ENCODE measurements at places on chromosomes 11 and 22. TPM values are rescaled to one million over a fixed set of nuclear protein-coding genes. Genes with fewer than 3 reads are reported as not detected.

ASCC2 gene
- 38.6 TPM for total RNA-seq

EMID1 gene
- 0.54 TPM for total RNA-seq

WBP2NL gene
- total RNA-seq = not detected

TYR gene
- total RNA-seq = not detected

SHANK3 gene
- 0.18 TPM for total RNA-seq

DNA sequence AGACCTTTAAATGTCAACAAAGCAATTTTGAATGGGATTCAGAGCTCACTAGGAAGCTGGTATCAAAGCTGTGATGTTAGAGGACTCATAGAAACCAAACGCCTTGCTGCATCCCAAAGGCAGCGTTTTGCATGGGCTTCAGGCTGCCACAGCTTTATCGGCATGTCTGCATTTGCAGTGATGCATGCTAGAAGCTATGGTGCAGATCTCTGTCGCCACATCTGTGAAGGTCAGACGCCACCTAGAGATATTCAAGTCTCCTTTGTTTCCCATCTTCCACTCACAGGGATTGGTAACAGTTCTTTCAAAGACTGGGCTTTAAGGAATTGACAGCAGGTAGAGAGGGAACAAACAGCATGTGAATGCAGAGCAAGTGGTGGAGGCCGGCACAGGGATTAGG, 47.8 kb downstream of the NTM start:
- H3K27me3 ChIP-seq = no peaks in the 10 kb centered on the region
- no peaks in the 10 kb centered on the region for H3K4me1 ChIP-seq
- no peaks in the 10 kb centered on the region for H3K36me3 ChIP-seq
- no peak overlapping the region for H3K4me3 ChIP-seq
- no peak for DNase-seq

DNA sequence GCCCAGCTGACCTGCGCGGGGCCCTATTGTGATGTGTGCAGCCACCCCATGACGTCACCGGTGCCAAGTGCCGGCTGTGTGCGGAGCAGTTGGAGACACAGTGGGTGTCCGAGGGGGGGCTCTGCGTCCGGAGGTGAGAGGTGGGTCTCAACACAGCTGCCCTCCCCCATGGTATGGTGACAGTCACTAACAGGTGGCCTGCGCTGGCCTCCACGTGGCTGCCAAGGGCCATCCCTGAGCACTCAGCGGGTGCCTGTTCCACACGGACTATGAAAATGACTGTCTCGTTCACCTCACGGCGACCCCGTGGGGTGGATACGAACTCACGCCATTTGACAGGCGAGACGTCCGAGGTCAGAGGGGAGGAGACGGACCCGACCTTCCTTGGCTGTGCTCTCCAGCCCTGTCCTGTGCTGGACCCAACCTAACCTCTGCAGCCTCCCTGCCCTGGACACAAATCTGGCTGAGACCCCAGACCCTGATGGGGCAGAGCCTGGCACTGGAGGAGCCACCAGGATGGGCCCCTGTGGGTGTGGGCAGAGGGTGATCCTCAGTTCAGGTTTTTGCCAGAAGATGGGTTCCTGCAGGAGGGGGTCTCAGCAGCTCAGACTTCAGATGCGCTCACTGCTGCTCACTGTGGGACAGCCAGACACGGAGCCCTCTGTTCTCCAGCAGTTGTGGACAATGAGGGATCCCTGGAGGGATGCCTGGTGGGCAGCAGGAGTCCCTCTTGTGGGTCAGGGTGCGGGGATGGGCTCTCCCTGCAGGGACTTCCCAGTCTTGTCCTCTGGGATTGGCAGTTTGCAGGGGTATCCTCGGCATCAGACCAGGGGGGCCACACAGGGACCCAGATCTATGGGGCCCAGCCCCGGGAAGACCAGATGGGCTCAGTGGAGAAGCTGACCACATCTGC, 6.3 kb downstream of the HRAS start:
- H3K27ac ChIP-seq = no peak overlapping the region
- no peak for DNase-seq
- H3K4me3 ChIP-seq = no peak overlapping the region
- 0 out of 2 replicates have a peak, but pooled peaks cover 2% of the 10 kb centered on the region for H3K4me1 ChIP-seq
- no peaks in the 10 kb centered on the region for H3K27me3 ChIP-seq
- H3K36me3 ChIP-seq = peaks cover 24% of the 10 kb centered on the region

- peak overlapping the region; percentile 11 for H3K4me3 ChIP-seq
- no peaks in the 10 kb centered on the region for H3K36me3 ChIP-seq
- H3K27me3 ChIP-seq = no peaks in the 10 kb centered on the region
- peak overlapping the region; percentile 90 for H3K27ac ChIP-seq
These were observed 173.2 kb downstream of the KIF18A start for GRCh38 chr11:27934830-27935145.

DNA sequence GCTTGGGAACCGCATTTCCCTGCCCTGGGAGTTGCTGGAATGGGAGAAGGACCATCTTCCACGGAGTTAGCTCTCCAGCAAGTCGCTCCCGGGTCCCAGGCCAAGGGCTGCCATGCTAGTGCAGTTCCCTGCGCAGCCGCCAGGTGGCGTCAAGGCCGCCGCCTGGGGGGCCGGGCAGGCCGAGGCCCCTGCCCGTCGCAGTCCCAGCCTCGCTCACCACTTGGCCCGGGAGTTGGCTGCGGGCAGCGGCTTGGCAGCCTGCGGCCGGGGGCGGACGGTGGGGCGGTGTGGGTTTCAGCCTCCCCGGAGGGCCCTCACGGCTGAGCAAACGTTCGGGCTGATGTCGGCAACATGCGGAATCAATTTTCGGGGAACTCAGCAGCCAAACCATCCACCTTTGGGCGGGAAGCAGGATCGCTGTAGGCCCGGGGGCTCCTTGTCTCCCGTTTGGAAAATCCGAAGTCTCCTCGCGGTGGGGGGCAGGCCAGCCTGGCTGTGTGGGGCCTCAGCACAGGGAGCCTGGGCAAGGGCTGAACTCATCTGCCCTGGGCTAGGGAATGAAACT, 415.1 kb downstream of the SOX6 start:
- H3K27me3 ChIP-seq = no peaks in the 10 kb centered on the region
- H3K4me1 ChIP-seq = peaks cover 10% of the 10 kb centered on the region
- no peak for DNase-seq
- H3K36me3 ChIP-seq = no peaks in the 10 kb centered on the region

DNA sequence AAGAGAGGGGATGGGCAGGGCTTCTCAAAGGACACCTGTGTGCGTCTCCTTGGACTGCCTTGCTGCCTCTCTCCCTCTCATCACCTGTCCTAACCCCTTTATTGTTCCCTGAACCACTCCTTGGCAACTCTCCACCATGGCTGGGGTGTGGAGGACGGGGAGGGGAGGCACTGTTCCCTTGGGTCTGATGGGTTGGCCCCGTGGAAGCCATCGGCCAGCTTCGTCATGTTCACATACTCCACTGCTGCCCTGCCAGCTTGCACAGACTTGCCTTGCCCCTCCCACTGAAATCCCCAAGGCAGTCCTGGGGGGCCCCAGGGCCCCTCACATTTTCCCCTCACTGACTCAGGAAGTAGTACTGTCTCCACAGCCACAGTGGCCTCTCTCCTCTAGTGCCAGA, 36.1 kb upstream of the LRRC32 start:
- no peak overlapping the region for H3K27ac ChIP-seq
- no peak overlapping the region for H3K4me3 ChIP-seq
- no peak for DNase-seq
- peaks cover 18% of the 10 kb centered on the region for H3K27me3 ChIP-seq
- H3K4me1 ChIP-seq = peaks cover 5% of the 10 kb centered on the region

DNA sequence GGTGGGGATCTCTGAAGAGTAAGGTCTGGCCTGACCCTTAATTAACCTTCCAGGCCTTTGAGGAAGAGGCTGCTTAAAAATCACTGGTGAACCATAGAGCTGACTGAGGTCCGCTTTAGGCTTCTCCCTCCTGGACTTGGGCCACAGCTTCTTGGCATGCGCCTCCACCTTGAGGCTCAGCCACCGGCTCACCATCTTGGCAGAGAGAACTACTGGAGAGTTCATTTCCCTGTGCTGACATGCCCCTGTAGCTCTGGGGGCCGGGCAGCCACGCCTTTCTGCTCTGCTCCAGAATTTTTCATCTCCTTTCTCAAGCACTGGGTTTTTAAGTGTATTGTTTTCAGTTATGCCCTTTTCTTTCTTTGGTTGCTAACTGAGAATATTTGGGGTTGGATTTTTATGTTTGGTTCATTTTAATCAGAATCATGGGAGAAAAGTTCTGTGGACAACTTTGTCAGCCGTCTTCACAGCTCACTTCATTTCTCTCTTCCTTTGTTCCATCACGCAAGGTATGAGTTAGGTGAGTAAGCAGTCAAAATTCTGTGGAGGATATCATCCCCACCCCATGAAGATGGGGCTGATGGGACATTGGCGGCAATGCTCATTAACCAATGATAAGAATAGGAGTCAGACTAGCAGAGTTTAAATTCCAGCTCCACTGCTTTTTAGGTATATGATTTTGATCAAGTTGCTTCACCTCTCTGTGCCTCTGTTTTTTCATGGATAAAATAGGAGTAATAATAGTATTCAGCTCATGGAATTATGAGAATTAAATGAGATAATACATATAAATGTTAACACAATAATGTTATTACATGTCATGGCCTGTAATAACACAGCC, 103.9 kb downstream of the DBX1 start:
- H3K4me3 ChIP-seq = no peak overlapping the region
- no peak for DNase-seq
- peaks cover 22% of the 10 kb centered on the region for H3K36me3 ChIP-seq
- peak overlapping the region; percentile 95 for H3K27ac ChIP-seq
- H3K27me3 ChIP-seq = no peaks in the 10 kb centered on the region

GRCh38 chr22:49154433-49154832, 673.2 kb downstream of the BRD1 start:
- H3K27me3 ChIP-seq = no peaks in the 10 kb centered on the region
- H3K4me1 ChIP-seq = no peaks in the 10 kb centered on the region
- H3K27ac ChIP-seq = no peak overlapping the region
- no peak for DNase-seq
- no peaks in the 10 kb centered on the region for H3K36me3 ChIP-seq
- no peak overlapping the region for H3K4me3 ChIP-seq

GRCh38 chr22:45975164-45976161, 1.5 kb downstream of the WNT7B start:
- H3K36me3 ChIP-seq = no peaks in the 10 kb centered on the region
- no peak for DNase-seq
- no peak overlapping the region for H3K27ac ChIP-seq
- H3K27me3 ChIP-seq = peaks cover 73% of the 10 kb centered on the region

DNA sequence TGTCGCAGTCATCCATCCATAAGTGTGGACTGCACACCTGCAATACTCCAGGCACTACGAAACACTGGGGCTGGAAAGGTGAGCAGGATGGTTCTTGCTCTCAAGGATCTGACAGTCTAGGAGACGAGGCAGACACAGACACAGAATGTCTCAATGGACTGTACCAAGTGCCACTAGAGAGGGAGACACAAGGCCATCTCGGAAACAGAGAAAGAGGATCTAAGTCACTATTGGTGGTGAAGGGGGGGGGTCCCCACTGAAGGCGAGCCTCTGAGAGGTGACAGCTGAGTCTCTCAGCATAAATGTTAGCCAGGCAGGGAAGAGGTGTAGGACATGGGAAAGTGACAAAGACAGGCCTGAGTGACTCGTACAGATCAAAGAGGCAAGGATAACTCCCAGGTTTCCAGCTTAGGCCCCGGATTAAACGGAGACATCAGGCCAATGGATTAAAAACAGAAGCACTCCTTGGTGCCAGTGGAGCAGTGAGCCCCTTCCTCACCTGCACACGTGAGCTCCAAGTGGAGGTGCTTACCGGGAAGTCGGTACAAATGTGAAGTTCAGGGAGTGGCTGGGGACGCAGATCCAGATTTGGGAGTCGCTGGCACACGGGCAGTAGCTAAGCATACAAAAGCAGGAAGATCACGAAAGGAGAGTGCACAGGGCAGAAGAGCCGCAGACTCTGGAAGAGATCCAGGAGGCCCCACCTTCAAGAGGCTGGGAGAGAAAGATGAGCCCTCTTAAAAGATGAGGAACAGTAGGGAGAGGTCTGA, 117.2 kb downstream of the MICAL3 start:
- H3K27ac ChIP-seq = no peak overlapping the region
- H3K36me3 ChIP-seq = peaks cover 18% of the 10 kb centered on the region
- no peak overlapping the region for H3K4me3 ChIP-seq

DNA sequence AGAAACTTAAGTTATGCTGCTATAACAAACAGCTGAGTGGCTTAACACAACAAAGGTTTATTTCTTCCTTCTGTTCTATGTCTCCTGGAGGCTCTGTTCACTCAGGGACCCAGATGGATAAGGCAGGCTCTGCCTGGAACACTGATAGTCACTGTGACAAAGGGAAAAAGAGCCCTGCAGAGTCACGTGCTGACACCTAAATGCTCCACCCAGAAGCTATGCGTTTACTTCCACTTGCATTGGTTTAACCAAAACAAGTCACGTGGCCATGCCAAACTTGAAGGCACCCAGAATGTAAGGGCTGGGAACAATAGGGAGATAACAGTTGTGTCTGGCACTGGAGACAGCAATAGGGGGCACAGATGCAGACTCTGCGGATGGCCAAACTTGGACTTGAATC, 3.4 kb upstream of the MS4A15 start:
- no peaks in the 10 kb centered on the region for H3K36me3 ChIP-seq
- H3K4me1 ChIP-seq = no peaks in the 10 kb centered on the region
- H3K27ac ChIP-seq = no peak overlapping the region
- DNase-seq = no peak

GRCh38 chr11:33531743-33532181, 168.9 kb downstream of the C11orf91 start:
- DNase-seq = peak; percentile 80
- no peak overlapping the region for H3K27ac ChIP-seq
- peaks cover 4% of the 10 kb centered on the region for H3K4me1 ChIP-seq
- no peaks in the 10 kb centered on the region for H3K27me3 ChIP-seq

DNA sequence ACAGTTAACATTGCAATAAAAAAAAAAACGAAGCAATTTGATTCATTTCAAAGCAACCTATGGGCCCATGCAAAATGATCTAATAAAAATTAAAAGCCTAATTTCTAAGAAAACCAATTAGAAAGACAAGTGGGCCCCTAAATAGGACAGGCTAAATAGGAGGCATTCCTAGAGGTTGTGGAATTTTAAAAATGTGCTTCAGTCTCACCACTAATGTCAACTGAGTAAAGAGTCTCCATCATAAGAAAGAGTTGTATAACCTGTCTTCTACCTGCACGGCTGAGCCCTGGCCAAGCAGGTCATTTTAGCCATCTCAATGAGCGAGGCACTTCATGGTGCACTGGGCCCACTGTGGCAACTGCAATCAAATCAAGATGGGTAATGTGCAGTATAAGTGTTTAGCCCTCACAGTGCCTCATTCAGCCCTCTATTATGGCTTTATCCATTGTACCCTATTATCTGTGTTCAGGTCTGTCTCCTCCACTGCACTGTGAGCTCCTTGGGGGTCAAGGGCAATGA, 76.4 kb downstream of the PRSS23 start:
- no peak overlapping the region for H3K27ac ChIP-seq
- H3K36me3 ChIP-seq = no peaks in the 10 kb centered on the region
- H3K4me1 ChIP-seq = no peaks in the 10 kb centered on the region
- no peak for DNase-seq
- no peak overlapping the region for H3K4me3 ChIP-seq
- H3K27me3 ChIP-seq = no peaks in the 10 kb centered on the region

- peaks cover 3% of the 10 kb centered on the region for H3K27me3 ChIP-seq
- no peak overlapping the region for H3K27ac ChIP-seq
- H3K36me3 ChIP-seq = no peaks in the 10 kb centered on the region
These were observed 107.0 kb downstream of the CTTN start for GRCh38 chr11:70505331-70505731.

Measured in IMR-90 (cell line).